Activated CD4-positive, alpha-beta T cell treated with anti-CD3 and anti-CD28 coated beads for 36 hours (primary cell): ENCODE measurements at places on chromosomes 2 and 18. TPM values are rescaled to one million over a fixed set of nuclear protein-coding genes. Genes with fewer than 3 reads are reported as not detected.

PAX8 gene
- 2.1 TPM for total RNA-seq

CLEC4F gene
- total RNA-seq: not detected

REG3A gene
- not detected for total RNA-seq

CRYGC gene
- not detected for total RNA-seq

- peaks cover 50% of the 10 kb centered on the region for H3K27me3 ChIP-seq
- H3K36me3 ChIP-seq: peaks cover 3% of the 10 kb centered on the region
- peak; percentile 29 for DNase-seq
- no peaks in the 10 kb centered on the region for H3K4me1 ChIP-seq
- H3K4me3 ChIP-seq: peak within 1 kb of the TSS; percentile 36
- no peak within 1 kb of the TSS for H3K27ac ChIP-seq
Measured at GRCh38 chr2:100321866-100322820, at the start of gene LONRF2. TSS of gene LONRF2 (minus strand) at chr2:100322501. CDS start at chr2:100322093, 408 bp downstream.

DNA sequence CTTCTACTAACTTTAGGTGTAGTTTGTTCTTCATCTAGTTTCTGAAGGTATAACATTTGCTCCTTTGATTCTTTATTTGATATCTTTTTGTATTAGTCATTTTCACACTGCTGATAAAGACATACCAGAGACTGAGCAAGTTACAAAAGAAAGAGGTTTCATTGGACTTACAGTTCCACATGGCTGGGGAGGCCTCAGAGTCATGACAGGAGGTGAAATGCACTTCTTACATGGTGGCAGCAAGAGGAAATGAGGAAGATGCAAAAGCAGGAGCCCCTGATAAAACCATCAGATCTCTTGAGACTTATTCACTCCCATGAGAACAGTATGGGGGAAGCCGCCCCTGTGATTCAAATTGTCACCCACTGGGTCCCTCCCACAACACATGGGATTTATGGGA, 544.4 kb upstream of the DSEL start:
- no peaks in the 10 kb centered on the region for H3K4me1 ChIP-seq
- no peak for DNase-seq
- H3K27me3 ChIP-seq: no peaks in the 10 kb centered on the region
- H3K4me3 ChIP-seq: no peak overlapping the region

GRCh38 chr18:23585007-23585871, 1.1 kb downstream of the NPC1 start:
- H3K36me3 ChIP-seq: peaks cover 15% of the 10 kb centered on the region
- H3K27ac ChIP-seq: peak overlapping the region; percentile 91
- H3K4me1 ChIP-seq: peaks cover 51% of the 10 kb centered on the region
- no peaks in the 10 kb centered on the region for H3K27me3 ChIP-seq

DNA sequence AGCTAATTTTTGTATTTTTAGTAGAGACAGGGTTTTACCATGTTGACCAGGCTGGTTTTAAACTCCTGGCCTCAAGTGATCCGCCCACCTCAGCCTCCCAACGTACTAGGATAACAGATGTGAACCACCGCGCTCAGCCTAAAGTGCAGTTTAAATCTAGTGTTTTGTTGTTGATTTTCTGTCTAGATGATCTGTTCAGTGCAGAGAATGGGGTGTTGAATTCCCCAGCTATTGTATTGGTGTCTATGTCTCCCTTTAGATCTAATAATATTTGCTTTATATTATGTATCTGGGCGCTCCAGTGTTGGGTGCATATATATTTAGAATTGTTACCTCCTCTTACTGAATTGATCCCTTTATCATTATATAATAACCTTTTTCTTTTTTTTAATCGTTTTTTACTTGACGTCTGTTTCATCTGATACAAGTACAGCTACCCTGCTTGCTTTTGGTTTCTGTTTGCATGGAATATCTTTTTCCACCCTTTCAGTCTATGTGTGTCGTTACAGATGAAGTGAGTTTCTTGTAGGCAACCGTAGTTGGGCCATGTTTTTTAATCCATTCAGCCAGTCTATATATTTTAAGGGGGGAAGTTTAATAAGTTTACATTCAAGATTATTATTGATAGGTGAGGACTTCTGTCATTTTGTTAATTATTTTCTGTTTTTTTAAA, 34.3 kb downstream of the GALM start:
- peak overlapping the region; percentile 61 for H3K4me3 ChIP-seq
- peaks cover 69% of the 10 kb centered on the region for H3K4me1 ChIP-seq
- peak overlapping the region; percentile 93 for H3K27ac ChIP-seq
- no peaks in the 10 kb centered on the region for H3K27me3 ChIP-seq
- DNase-seq: no peak
